ENCODE measurements at places on chromosomes 5 and 9.

DNA sequence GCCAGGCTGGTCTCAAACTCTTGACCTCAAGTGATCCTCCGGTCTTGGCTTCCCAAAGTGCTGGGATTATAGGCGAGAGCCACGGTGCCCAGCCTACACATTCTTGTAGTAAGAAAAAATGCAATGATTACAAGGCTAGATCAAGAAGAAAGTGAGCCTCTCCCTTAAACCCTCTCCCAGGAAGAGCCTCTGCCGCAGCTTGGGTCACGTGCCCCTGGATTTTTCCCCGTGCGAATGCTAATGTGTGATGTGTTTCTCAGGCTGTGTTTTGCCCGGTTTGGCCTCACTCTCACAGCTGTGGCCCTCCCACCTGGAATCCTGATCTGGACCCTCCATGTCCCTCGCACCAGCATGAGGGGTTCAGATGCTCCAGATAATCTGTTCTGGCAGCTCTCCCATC, 6.9 kb downstream of the PLPP7 start:
- no peak for DNase-seq

DNA sequence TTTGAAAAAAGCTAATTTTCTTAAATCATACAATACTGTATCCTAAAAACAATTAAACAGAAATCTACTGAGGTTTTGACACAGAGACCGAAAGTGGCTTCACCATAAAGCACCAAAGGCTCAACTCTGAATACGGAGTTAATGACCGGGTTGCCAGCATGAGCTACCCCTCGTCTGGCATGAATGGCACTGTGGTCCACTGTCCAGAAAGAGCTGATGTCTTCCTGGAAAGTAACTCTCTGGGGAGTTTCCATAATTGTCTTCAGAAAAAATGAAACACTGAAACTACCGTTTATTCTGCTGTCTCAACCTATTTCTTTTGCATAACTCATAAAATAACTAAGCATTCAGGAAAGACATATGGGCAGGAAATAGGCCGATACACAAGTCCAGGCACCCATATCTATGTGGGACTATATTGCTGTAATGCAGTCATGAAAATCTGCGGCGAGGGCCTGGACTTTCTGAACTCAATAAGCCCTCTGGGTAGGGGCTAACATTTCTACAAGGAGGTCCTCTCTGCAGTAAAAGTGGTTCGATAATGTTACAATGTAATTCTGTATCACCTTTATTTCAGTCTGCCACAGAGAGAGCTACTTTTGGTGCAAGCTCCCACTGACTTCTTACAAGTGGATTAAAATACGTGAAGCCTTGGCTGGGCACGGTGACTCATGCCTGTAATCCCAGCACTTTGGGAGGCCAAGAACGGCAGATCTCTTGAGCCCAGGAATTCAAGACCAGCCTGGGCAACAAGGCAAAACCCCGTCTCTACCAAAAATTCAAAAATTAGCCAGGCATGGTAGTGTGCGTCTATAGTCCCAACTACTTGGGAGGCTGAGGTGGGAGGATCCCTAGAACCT, 52.4 kb downstream of the ANKH start:
- DNase-seq: no peak

DNA sequence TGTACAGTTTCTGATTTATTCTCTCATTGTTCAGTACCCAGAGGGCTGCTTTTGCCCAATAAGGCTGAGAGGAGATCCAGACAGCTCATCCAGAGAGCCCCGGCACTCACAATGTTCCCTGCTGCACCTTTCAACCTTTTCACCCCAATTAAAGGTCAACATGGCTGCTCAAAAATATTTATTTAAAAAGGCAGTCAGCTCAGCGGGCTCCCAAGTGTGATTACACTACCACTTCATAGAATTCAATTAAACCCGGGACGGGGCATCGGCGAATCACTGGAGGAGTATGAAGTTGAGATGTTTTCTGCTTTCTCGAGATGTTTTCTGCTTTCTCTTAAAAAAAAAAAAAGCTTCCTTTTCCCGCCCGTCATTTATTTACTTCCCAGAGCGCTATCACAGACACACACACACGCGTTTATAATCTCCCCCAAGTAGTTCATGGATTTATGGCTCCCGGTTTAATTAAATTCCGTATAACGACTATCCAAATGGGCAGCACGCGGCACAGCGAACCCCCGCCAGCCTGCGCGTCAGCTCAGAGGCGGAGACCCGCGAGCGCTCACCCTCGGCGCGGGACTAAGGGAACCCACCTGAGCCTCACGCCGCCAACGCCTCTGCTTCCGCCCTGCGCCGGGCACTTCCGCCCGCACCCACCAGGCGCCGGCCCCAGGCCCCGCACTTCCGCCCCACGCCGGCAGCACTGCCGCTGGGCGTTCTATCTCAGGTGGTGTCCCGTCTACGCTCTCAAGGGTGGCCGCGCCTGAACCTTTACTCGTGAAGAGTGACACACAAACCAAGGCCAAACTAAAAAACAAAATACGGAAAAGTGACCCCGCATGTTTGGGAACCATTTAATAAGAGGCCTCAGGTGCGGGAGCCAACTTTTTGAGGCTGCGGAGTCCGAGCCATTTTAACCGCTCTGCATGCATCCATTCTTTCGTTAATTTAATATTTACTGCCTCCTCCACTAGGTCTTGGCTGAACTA, at the start of gene C5orf63:
C5orf63 (minus strand) TSS at position 642 of the 986 bp plus-strand sequence. CDS start 14,507 bp downstream, outside the sequence.
- peak; percentile 86 for DNase-seq

- no peak for DNase-seq
Observed at GRCh38 chr5:52834320-52834719, 46.6 kb downstream of the ITGA1 start.

- DNase-seq: no peak
Observed at GRCh38 chr5:160968480-160968879, 116.5 kb upstream of the ATP10B start.

GRCh38 chr9:113892861-113893491, 16.9 kb downstream of the ZNF618 start:
- no peak for DNase-seq

DNA sequence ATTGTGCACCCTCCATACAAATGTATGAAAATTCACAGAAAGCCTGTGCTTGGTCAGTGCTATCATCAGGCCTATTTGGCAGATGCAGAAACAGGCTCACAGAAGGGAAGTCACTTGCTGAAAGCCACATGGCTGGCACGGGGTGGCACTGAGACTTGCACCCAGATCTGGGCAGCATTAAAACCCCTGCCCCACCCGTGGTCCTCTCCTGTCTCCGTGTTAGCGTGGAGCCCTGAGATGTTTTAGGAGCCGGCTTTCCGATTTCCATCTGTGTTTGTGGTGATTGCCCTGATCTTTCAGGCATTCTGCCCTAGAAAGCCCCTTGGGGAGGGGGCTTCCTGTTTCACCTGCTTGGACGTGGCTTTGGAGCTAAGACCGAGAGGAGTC, 102.2 kb upstream of the IER5L start:
- no peak for DNase-seq

DNA sequence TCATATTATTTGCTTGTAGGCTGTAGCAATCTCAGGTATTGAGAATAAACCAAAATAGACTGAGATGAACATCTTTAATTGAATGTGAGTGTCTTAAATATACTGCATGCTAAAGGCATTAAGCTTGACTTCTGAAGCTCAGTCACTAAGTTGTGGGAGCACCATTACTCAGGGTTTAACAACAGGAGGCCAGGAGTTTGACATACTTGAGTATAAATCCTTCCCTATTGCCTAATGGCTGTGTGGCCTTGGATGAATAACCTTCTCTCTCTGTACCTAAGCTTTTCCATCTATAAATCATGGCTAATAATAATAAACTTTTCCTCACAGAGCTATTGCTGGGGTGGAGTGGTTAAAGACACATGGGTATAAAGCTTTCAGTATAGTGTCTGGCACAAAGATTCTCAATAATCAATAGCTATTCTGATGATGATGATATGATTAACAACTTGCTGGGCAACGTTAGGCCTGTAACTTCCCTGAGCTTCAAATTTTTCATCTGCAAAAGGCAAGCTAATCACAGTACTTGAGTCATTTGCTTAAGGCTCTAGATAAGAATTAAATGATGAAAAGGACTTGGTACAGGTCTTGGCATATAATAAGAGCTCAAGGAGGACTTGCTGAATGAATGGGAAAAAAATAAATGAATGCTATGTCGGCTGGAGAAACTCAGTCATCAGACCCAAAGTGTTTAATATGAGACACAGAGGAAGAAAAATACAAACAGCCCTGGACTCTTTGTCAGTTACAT, 174.0 kb upstream of the IL12B start:
- DNase-seq: no peak

DNA sequence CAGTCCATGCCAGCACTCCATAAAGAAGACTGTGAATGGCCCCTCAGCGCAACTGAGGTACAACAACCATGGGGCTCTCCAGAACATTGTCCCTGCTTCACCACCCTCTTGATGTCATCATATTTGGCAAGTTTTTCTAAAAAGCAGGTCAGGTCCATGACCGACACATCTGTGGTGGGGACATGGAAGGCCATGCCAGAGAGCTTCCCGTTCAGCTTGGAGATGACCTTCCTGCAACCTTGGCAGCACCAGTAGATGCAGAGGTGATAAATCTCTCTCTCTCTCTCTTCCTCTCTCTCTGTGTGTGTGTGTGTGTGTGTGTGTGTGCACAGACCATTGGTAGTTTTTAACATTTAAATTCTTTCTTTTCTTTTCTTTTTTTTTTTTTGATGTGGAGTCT, 35.4 kb upstream of the AGXT2 start:
- no peak for DNase-seq

DNA sequence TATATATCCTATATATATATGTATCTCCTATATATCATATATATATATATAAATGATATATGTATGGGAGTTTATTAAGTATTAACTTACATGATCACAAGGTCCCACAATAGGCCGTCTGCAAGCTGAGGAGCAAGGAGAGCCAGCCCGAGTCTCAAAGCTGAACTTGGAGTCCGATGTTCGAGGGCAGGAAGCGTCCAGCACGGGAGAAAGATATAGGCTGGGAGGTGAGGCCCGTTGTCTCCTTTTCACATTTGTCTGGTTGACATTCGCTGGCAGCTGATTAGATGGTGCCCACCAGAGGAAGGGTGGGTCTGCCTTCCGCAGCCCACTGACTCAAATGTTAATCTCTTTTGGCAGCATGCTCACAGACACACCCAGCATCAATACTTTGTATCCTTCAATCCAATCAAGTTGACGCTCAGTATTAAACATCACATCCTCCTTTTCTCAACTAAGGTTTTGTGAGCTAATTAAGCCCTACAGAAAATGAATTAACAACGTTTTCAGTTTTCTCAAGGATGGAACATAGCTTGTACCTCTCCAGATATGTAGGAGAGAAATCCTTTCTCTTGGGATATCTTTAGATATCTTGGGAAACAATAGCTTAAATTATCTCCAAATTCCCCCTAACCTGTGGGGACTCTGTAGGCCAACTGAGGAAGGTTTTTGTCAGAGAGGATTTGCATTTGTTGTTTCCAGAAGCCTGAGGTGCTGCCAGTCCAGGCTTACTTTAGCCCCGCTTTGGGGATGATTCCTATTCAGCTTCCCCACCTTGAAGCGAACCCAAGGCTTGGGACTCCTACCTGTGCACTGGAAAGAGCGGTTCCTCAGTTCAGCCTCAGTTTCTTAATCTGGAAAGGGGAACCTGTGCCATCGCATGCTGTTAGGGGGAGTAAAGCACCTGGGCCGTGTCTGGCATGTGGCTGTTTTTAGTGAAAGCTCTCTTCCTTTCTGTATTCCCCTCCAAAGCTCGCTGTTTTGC, 163.2 kb downstream of the CACNA1B start:
- DNase-seq: no peak

DNA sequence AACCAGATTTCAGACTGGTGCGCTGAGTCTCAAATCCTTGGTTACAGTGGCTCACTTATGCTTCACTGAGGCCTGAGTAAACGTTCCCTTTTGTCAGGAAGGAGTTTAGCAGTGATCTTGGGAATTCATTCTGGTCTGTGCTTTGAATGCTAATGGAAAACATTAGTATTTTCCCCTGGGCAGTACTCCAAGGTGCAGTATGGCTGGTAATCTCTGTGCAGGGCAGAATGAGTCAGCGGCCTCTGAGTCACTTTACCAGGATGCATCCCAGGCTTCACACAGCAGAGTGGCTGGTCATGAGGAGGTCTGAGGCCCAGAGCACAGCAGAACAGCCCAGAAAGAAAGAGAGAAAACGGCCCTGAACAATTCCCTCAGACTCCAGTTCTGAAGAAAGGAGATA, 54.0 kb downstream of the PCA3 start:
- DNase-seq: no peak

DNA sequence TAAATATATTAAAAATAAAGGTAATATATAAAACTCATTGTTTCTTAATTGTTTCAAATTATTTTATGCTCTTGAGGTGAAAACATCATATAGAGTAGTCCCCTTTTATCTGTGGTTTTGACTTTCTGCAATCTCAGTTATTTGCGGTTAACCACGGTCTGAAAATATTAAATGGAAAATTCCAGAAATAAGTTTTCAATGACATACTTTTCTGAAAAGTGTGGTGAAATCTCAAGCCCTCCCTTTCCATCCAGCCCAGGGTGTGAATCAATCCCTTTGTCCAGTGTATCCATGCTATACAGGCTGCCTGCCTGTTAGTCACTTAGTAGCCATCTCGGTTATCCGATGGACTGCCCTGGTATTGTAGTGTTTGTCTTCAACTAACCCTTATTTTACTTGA, 546.7 kb upstream of the DMAC1 start:
- no peak for DNase-seq

GRCh38 chr9:21983561-21983935, 10.6 kb downstream of the CDKN2A start:
- DNase-seq: no peak

- DNase-seq: no peak
Observed at GRCh38 chr9:18988003-18988402, 45.0 kb downstream of the SAXO1 start.

GRCh38 chr5:54040018-54040417, 270.4 kb downstream of the ARL15 start:
- DNase-seq: no peak

DNA sequence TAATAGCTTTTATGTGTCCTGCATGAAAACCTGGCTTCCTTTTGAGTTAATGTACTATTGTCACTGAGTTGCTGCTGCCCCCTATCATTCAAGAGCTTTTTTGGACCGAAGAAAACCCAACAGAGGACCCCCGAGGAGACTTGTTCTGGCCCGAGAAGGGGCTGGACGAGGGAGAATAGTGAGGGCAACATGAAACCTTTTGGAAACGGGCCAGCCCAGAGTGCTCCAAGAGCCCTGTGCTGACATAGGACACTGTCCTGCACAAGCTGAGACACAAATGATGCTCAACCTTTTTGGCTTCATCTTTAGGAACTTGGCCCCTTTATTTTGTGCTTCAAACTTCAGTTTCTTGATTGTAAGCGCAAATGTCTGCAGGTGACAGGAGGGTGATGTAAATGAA, 4.0 kb upstream of the GADD45G start:
- DNase-seq: no peak

GRCh38 chr5:34941936-34942335, 12.6 kb downstream of the DNAJC21 start:
- DNase-seq: no peak

DNA sequence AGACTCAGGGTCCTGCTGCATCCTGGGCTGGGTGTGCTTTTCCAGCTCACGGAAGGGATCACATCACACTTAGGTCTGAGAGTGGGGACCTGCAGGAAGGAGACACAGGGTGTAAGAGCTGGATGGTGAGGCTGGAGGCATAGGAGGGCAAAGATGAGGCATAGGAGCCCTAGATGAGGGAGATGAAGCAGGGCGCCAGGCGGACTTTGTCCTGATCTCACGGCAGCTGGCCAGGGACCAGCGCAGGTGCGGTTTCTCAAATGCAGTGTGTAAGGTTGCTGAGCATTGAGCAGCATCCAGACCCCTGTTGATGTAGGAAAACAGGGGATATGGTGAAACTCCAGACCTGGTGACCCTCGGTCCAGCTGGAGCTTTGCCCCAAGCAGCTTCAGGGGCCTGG, 156.5 kb downstream of the PSAT1 start:
- DNase-seq: no peak

GRCh38 chr5:54719384-54720283, 202.1 kb downstream of the SNX18 start:
- DNase-seq: peak; percentile 23

Data from RPMI8226 (cell line).